Stimulated activated CD4-positive, alpha-beta T cell treated with anti-CD3 and anti-CD28 coated beads, Interleukin-2, amount 100 ng/mL, for 48 hours (primary cell): ENCODE measurements at places on chromosomes 16 and 17.

- no peak for DNase-seq
Measured at GRCh38 chr17:6305613-6306360, 129.1 kb downstream of the AIPL1 start.

- peak; percentile 32 for DNase-seq
Measured at GRCh38 chr16:87464691-87465300, 28.0 kb downstream of the ZCCHC14 start.

GRCh38 chr16:52367821-52368220 is 179.1 kb downstream of the TOX3 start:
- DNase-seq: no peak

GRCh38 chr17:27989046-27989445 is 53.4 kb upstream of the NLK start:
- no peak for DNase-seq

DNA sequence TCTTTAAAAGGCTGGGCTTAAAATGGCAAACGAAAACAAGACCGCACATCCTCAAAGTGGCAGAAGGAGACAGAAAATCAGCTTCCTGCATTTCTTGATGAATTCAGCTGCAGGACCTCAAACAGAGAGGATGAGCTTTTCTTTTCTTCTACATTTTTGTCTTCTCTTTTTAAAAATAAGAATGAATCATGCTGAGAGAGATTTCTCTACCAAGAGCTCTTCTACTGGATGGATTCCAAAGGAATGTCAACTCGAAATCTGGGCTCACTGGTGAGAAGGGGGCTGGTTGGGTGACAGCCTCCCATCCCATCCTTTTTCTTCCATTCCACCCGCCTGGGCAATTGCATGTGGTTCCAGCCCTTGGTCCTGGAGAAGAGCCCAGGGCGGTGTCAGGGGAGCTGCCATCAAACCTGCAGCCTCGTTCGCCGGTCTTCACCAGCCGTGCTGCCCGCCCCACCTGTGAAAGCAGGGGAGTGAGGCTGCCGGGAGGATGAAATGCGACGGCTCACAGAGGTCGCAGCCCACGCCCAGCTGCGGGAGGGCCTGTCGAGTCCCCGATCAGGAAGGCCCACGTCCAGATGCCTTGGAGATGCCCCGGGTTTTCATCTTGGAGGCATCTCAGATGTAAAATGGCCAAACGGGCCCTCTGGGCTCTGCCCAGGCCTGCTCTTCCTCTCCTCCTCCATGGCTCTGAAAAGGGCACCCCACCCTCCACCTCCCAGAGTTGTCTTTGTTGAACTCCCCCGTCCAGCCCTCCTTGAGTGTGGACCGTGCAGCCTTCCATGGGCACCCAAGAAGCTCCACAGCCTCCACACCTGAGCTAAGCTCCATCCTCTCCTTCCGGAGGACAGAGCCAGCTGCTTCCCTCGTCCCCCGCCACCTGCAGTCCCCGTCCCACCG is 121.9 kb downstream of the FOXL1 start:
- no peak for DNase-seq

- no peak for DNase-seq
Measured at GRCh38 chr17:1995907-1996799, 29.0 kb downstream of the RTN4RL1 start.
